ENCODE measurements at places on chromosomes 1 and 21. TPM values are rescaled to one million over a fixed set of nuclear protein-coding genes. Genes with fewer than 3 reads are reported as not detected.

The SYPL2 gene
- total RNA-seq: not detected

The CEPT1 gene
- total RNA-seq: 27.2 TPM

DNA sequence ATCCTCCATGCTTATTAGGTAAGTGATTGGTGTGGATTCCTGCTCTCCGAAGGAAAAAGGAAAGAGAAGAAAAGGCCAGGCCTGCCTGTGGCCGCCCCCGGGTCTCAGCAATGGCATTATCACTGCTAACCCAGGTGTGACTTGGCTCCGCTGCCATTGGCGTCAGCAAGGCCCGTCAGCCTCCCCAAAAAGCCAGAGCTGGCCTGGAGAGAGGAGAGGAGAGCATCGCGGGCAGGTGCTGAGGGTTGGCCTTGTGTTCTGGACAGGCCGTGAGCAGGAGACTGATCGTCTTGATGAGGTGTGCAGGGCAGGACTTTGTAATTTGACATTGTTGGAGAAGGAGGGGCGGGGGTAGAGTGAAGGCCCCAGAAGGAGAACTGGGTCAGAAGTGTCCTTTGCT, 186.4 kb downstream of the CAMTA1 start:
- DNase-seq: no peak

DNA sequence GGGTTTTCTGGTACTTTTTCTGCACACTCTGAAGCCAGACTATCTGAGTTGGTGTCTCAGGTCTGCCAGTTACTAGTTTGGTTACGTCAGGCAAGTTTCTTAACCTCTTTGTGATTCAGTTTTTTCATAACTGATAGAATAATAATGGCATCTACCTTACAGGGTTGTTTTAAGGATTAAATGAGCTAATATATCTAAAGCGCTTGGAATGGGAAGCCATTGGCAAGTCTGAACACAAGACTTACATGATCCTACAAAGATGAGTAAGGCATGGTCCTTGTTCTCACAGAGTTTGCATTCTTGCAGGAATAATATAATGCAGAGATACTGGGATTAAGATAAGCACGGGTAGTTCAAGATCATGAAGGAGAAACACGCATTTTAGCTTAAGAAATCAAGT, 9.2 kb upstream of the DENND2D start:
- DNase-seq: no peak

DNA sequence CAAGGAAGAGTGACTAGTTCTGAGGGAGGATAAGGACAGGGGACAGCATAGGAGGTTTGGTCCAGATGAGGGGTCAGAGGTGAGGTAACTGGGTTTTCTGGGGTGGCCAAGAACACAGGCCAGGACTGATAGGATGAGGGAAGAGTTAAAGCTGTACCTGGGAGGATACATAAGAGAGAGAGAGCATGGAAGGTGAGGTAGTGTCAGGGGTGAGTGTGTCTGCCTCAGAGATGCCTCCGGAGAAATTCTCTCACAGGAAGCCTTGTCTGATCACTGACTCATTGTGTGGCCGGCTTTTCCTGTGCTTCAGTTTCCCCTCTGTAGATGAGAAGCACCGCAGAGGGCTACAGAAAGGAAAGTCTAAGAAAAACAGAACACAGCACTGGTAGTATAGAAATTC, 40.2 kb downstream of the FASLG start:
- no peak for DNase-seq

GRCh38 chr1:165253818-165254254, 102.7 kb downstream of the LMX1A start:
- no peak for DNase-seq

All from epithelial cell of proximal tubule (primary cell).